Endothelial cell of umbilical vein (primary cell): ENCODE measurements at places on chromosomes 1 and 21. TPM values are rescaled to one million over a fixed set of nuclear protein-coding genes. Genes with fewer than 3 reads are reported as not detected.

DNA sequence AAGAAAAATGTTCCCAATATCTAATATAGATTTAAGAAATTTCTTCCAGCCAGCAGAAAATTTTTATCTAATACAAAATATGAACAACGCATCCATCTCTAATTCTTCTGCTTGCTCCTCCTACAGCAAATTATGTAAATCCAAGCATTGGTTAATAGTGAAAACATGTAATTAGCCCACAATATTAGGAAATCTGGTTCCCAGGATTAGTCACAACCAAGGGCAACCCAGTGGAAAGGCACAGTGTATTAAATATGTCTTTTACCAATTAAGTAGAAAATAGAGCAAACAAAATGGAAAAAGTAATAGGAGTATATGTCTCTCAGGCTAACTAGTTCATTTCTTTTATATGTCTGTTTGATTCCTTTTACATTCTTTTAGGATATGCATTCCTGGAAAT lies 59.4 kb upstream of the IFI44L start:
- no peak overlapping the region for H3K27ac ChIP-seq
- no peak overlapping the region for H3K4me3 ChIP-seq
- no peaks in the 10 kb centered on the region for H3K36me3 ChIP-seq
- no peak for DNase-seq
- no peaks in the 10 kb centered on the region for H3K4me1 ChIP-seq

DNA sequence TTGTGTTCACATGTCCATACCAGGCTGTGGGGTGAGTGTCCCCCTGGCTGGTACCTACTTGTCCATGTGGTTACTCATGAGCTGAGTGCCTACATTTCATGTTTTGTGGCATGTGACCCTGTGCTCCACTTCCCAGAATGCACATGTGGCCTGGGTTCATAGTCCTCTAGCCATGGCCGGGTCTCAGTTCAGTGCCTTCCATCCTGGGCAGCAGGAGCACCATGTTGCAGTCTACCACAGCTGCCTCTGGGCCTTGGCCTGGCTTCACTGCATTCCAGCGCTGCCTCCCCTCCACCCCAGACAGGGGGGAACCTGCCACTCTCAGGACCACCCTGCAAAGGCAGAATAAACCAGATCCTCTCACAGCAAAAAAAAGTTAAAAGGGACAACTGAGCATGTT lies 5.5 kb downstream of the CEPT1 start:
- no peak overlapping the region for H3K4me3 ChIP-seq
- no peak for DNase-seq
- H3K27me3 ChIP-seq: no peaks in the 10 kb centered on the region
- H3K4me1 ChIP-seq: peaks cover 14% of the 10 kb centered on the region
- H3K36me3 ChIP-seq: peaks cover 4% of the 10 kb centered on the region
- no peak overlapping the region for H3K27ac ChIP-seq

- peaks cover 5% of the 10 kb centered on the region for H3K4me1 ChIP-seq
- no peak for DNase-seq
- peaks cover 34% of the 10 kb centered on the region for H3K27me3 ChIP-seq
- no peak overlapping the region for H3K4me3 ChIP-seq
- H3K36me3 ChIP-seq: no peaks in the 10 kb centered on the region
- H3K27ac ChIP-seq: no peak overlapping the region
Observed at GRCh38 chr1:159943908-159944622, 1.3 kb downstream of the IGSF9 start.

The PRAMEF25 gene
- total RNA-seq: not detected in 2 replicates

DNA sequence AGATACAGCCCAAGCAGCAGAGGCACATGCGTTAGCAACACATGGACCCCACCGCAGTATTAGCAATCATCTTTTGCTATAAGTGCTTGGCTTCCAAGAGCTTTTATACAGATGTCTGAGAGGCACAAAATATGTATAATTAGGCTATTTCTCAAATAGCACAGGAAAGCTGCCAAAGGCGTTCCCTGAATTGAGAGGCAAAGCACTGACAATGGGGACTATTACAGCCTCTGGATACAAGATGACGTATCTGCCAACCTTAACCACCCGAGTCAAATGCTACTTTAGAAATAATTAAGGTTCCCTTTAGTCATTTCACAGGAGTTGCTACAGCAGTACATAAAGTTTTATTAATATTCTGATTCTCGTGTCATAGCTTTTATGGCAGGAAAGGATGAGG lies 6.4 kb downstream of the STMN1 start:
- H3K36me3 ChIP-seq: peaks cover 39% of the 10 kb centered on the region
- H3K4me3 ChIP-seq: no peak overlapping the region
- no peaks in the 10 kb centered on the region for H3K27me3 ChIP-seq
- DNase-seq: no peak

The FAM72B gene
- 4.3 and 6.5 TPM in 2 replicates for total RNA-seq

The GBP3 gene
- total RNA-seq: 7.3 and 12.7 TPM in 2 replicates

The NHLH2 gene
- total RNA-seq: not detected in 2 replicates

- no peaks in the 10 kb centered on the region for H3K27me3 ChIP-seq
- no peaks in the 10 kb centered on the region for H3K4me1 ChIP-seq
- no peaks in the 10 kb centered on the region for H3K36me3 ChIP-seq
- DNase-seq: no peak
- no peak overlapping the region for H3K4me3 ChIP-seq
- H3K27ac ChIP-seq: no peak overlapping the region
Observed at GRCh38 chr1:178500936-178501554, 4.3 kb upstream of the CLEC20A start.

DNA sequence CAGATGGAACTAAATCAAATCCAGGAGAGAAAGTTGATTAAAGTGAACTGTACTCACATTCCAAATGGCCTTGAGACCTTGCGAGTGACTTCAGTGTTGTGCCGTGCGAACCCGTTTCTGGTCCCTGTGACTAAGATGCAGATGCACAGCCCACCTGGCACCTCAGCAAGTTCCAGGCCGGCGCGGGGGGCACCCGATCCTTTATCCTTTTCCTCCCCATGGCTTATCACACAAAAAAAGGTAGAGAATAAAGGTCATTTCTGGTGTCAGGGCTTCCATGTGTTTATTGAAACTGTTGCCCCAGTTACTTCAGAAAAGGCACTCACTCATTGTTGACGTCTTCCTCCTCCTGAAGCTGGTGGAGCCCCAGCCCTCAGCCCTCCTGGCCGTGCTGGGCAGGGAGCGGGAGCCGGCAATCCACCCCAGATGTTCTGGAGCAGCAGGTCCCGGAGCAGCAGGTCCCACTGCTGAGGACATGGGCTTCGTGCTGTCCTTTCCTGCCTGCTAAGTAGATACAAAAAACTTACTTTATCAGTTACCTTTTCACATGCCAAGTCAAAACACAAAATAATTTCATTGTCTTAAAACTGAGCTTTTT lies 53.0 kb downstream of the PCNT start:
- H3K36me3 ChIP-seq: no peaks in the 10 kb centered on the region
- no peaks in the 10 kb centered on the region for H3K4me1 ChIP-seq
- H3K27ac ChIP-seq: no peak overlapping the region
- peak; percentile 41 for DNase-seq
- no peak overlapping the region for H3K4me3 ChIP-seq

The PLPPR4 gene
- not detected in 2 replicates for total RNA-seq

- no peaks in the 10 kb centered on the region for H3K36me3 ChIP-seq
- peaks cover 12% of the 10 kb centered on the region for H3K4me1 ChIP-seq
- no peak overlapping the region for H3K27ac ChIP-seq
- no peak overlapping the region for H3K4me3 ChIP-seq
- no peaks in the 10 kb centered on the region for H3K27me3 ChIP-seq
Observed at GRCh38 chr1:162976628-162977027, 92.5 kb upstream of the RGS4 start.

The NBPF10 gene
- total RNA-seq: 1.8 TPM in 2 replicates

DNA sequence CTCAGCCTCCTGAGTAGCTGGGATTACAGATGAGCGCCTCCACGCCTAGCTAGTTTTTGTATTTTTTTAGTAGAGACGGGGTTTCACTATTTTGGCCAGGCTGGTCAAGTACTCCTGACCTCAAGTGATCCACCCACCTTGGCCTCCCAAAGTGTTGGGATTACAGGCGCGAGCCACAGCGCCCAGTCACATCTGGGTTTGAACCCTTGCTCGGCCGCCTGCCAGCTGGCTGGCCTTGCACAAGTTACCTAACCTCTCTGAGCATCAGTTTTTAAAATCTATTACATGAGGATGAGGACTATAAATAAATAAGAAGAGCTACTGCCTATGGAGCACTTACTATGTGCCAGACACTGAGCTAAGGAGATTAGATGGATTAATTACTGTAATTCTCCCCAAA lies 17.7 kb upstream of the PADI2 start:
- H3K27ac ChIP-seq: no peak overlapping the region
- H3K4me3 ChIP-seq: no peak overlapping the region
- H3K27me3 ChIP-seq: no peaks in the 10 kb centered on the region
- no peak for DNase-seq
- no peaks in the 10 kb centered on the region for H3K36me3 ChIP-seq

GRCh38 chr1:160708118-160708517 lies 3.5 kb downstream of the CD48 start:
- H3K36me3 ChIP-seq: no peaks in the 10 kb centered on the region
- no peak overlapping the region for H3K4me3 ChIP-seq
- no peaks in the 10 kb centered on the region for H3K4me1 ChIP-seq
- peaks cover 7% of the 10 kb centered on the region for H3K27me3 ChIP-seq

GRCh38 chr1:41752514-41753170 lies 166.1 kb downstream of the HIVEP3 start:
- DNase-seq: no peak
- no peak overlapping the region for H3K27ac ChIP-seq
- H3K36me3 ChIP-seq: no peaks in the 10 kb centered on the region
- H3K4me1 ChIP-seq: peaks cover 12% of the 10 kb centered on the region
- H3K27me3 ChIP-seq: peaks cover 1% of the 10 kb centered on the region

- peaks cover 4% of the 10 kb centered on the region for H3K4me1 ChIP-seq
- H3K4me3 ChIP-seq: no peak overlapping the region
- H3K36me3 ChIP-seq: no peaks in the 10 kb centered on the region
- DNase-seq: no peak
- H3K27me3 ChIP-seq: no peaks in the 10 kb centered on the region
Observed at GRCh38 chr1:31368611-31369107, 4.2 kb downstream of the FABP3 start.

- H3K36me3 ChIP-seq: no peaks in the 10 kb centered on the region
- DNase-seq: no peak
- H3K4me3 ChIP-seq: no peak overlapping the region
- H3K4me1 ChIP-seq: no peaks in the 10 kb centered on the region
Observed at GRCh38 chr1:24948079-24948827, 18.2 kb upstream of the RUNX3 start.

The SLC35F3 gene
- not detected in 2 replicates for total RNA-seq

DNA sequence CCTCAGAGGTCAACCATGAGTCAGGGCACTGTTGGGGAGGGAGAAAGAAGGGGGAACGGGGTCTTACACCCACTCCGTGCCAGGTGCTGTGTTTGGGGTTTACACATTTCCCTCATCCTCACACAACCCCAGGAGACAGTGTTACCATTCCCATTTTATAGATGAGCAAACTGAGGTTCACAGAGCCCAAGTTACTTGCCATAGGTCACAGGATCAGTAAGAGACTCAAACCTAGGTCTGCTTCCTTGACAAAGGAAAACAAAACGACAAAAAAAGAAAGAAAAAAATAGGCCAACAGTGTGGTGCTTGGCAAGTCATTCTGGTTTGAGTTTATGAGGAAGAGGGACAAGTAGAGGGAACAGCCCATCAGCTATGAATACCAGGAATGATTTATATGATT lies 16.3 kb upstream of the CDCP2 start:
- H3K27ac ChIP-seq: no peak overlapping the region
- H3K36me3 ChIP-seq: no peaks in the 10 kb centered on the region
- H3K4me1 ChIP-seq: peaks cover 17% of the 10 kb centered on the region
- DNase-seq: no peak

- no peaks in the 10 kb centered on the region for H3K36me3 ChIP-seq
- H3K27me3 ChIP-seq: peaks cover 4% of the 10 kb centered on the region
- no peak overlapping the region for H3K27ac ChIP-seq
Observed at GRCh38 chr1:179016706-179017382, 8.8 kb upstream of the FAM20B start.

- peaks cover 50% of the 10 kb centered on the region for H3K27me3 ChIP-seq
- H3K4me1 ChIP-seq: no peaks in the 10 kb centered on the region
- no peak for DNase-seq
- no peaks in the 10 kb centered on the region for H3K36me3 ChIP-seq
- H3K27ac ChIP-seq: no peak overlapping the region
Observed at GRCh38 chr1:46480959-46481646, 8.5 kb upstream of the DMBX1 start.

DNA sequence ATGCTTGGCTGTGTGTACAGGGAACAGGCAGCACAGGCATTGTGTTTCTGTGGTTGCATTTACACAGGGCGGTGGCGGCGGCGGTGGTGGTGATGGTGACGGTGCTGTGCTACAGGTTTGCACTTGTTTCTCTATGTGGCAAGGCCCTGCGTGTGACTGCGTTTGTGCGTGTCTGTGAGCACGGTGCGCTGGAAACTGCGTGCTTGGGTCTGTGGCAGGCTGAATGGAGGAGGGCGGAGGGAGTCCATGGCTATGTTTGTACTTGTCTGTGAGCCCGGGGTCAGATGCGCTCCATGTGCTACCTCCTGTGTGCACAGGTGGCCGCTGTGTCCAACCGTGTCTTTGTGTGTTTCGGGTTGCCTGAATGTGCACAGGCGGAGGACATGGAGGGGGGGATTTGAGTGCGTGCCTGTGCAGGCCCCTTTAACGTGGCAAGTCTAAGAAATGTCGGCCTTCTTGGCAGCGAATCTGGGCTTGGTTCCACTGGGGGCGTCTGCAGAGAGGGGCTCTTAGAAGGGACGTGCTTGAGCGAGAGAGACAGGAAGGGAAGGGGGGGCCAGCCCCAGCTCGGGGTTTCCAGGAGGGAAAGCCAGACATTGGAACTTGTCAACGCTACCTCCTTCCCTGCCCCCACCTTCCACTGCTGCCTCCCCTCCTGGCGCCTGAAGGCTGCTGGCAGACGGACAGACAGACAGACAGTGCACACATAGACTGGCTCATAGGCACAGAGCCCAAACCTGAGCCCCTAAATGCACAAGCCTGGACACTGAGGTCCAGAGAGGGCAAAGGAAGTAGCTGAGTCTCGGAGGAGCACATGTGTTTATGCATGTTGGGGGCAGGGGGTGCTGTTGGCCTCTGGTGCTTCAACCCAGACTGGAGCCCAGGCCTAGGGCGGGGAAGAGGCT lies 32.7 kb upstream of the WASF2 start:
- H3K27ac ChIP-seq: no peak overlapping the region
- no peaks in the 10 kb centered on the region for H3K36me3 ChIP-seq
- no peak overlapping the region for H3K4me3 ChIP-seq
- no peaks in the 10 kb centered on the region for H3K27me3 ChIP-seq

GRCh38 chr1:224219612-224220059 lies 36.6 kb downstream of the DEGS1 start:
- peaks cover 20% of the 10 kb centered on the region for H3K4me1 ChIP-seq
- no peaks in the 10 kb centered on the region for H3K27me3 ChIP-seq
- no peak overlapping the region for H3K27ac ChIP-seq
- no peaks in the 10 kb centered on the region for H3K36me3 ChIP-seq
- no peak overlapping the region for H3K4me3 ChIP-seq

DNA sequence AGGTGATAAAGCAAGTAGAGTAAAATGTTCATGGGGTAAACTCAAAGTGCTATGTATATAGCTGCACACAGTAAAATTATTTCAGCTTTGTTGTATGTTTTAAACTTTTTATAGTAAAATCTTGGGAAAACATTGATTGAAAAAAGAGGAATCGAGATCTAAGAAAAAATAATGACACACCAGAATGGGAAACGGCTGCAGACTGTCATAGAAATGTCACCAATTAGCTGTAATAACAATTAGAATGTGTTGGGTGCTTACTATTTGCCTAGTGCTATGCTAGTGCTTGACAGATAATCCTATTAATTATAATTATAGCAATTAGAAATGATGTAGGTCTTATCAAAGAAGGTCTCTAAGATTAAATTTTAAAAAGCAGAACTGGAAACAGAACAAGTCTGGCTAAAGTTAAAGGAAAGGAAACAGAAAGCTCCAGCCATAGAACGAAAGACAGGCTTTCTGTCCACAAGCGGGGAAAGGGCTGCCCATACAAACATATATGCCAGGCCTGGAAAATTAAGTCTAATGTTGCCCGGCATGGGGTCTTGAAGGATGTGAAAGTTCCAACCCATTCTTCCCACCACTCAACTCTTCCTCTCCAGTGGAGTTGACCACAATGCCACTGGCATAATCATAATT lies 5.0 kb downstream of the PCNX2 start:
- no peaks in the 10 kb centered on the region for H3K27me3 ChIP-seq
- no peak overlapping the region for H3K27ac ChIP-seq
- H3K4me1 ChIP-seq: peaks cover 7% of the 10 kb centered on the region
